ENCODE measurements at places on chromosomes 6 and 20.

DNA sequence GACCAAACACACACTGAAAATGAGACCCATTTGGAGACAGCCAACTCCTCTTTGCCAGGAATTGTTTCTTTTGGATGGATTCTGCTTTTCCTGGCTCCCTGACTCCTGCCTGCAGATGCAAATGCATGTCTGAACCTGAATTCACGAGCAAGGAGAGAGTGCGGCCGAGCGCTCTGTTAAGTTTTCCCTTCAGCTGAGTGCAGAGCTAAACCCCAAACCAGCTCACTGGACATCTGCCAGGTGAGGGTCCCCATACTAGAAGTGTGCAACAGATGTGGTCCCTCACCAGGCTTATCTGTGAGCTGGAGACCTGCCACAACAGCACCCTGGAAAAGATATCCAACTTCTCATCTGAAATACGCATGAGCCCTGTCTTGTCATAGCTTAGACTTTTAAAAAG, 59.0 kb downstream of the CD164 start:
- DNase-seq = no peak

GRCh38 chr20:38129893-38130609, 35.0 kb downstream of the TGM2 start:
- no peak for DNase-seq

GRCh38 chr6:158713469-158713868, 63.6 kb downstream of the SYTL3 start:
- DNase-seq = no peak

DNA sequence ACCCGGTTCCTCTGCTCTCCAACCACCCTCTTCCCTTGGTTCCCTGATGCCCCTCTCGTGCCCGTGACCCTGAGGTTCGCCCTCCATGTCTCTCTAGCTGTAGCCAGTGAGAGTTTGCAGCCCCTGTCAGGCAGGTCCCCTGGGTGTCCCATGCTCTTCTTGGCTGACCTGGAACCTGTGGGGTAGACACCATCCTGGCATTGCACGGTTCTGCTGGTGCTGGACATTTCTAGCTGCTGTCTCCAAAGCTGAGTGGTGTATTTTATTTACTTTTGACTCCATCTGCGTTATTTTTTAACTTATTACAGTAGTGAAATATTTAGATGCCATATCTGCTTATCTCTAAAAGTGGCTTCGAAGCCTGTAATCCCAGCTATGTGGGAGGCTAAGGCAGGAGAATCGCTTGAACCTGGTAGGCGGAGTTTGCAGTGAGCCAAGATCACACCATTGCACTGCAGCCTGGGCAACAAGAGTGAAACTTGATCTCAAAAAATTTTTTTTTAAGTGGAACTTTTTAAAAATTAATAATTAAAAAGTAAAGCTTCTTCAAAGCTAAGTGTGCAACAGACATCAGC, 12.5 kb downstream of the ENTPD6 start:
- DNase-seq = no peak

DNA sequence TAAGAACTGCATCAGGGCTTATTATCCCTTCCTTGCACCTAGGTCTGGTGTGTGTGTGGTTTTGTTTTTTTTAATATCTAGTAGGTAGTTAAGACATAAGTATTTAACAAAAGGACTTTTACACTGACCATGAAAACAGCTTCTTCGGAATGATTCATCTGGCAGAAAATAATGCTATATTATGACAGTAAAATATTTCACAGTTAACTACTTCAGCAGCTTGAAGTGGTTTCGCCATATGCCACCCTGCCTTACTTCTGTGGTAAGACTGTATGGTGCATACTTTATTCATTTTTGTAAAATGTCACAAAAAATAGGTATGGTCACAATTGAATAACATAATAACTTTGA, 858 bp upstream of the PTPRK start:
- DNase-seq = no peak

DNA sequence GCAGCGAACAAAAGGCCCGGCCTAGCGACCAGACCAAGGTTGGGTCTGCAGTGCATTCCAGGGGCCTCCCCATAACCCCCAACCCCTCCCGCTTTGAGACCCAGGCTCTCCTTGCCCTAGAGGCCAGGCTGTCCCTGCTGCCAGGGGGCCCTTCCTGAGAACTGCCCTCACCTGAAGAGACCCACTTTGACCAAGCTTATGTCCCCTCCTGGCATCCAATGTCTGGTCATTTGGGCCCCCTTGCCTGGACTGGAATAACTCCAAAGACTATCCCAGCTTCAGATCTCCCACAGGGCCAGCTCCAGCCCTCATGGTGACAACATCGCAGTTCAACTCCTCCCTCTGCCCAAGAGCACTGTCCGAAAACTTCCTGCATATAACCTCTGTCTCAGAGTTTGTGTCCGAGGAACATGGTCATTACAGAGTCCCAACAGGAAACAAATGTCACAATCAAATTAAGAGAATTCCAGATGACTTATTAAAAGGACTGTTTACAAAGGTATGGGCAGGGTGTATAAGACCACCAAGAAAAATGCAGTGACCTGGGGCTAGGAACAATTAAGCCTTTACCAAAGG, 125.0 kb downstream of the BANF2 start:
- DNase-seq = no peak

DNA sequence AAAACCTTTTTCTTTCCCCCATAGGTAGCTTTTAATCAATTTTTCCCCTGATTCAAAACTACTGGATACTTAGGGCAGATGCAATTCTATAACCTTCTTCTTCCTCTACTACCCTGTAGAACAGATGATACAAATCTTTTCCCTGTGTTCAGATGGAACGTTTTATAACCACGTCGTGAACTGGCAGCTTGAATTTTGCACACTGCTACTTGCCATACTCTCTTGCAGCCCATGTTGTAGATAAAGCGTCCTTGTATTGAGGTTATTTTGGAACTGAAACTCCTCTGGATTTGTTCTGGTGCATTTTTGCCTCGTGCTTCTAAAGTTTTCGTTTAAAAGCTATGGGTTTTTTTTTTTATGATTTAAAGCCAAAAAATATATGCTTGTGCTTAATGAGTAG, 440.2 kb downstream of the RFPL4B start:
- DNase-seq = no peak

DNA sequence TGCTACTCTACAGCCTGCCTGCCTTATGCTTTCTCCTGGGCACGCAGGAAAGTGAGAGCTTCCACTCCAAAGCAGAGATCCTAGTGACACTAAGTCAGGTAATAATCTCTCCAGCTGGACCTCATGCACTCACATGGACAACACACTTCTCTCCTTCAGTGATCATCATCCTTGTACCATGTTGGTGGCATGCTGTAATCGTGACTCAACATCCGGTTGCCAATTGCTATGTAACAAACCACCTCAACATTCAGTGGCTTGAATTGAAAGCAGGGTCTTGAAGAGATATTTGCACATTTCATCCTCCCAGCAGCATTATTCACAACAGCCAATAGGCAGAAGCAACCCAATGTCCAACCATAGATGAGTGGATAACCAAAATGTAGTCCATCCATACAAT, 40.3 kb upstream of the PPP1R3G start:
- DNase-seq = no peak

DNA sequence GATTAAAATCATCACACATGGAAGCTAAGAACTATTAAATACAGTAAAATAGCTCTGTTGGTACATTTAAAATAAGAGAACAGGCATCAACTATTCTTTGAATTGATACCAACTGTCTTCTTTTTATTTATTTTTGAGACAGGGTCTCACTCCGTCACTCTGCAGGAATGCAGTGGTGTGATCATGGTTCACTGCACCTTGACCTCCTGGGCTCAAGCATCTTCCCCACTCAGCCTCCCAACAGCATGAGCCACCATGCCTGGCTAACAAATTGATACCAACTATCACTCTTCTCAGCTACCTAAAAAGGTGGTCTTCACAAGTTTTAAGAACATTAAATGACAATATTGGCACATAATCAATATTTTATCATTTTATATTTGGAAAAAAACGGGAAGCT, 7.8 kb upstream of the PNISR start:
- DNase-seq = no peak

DNA sequence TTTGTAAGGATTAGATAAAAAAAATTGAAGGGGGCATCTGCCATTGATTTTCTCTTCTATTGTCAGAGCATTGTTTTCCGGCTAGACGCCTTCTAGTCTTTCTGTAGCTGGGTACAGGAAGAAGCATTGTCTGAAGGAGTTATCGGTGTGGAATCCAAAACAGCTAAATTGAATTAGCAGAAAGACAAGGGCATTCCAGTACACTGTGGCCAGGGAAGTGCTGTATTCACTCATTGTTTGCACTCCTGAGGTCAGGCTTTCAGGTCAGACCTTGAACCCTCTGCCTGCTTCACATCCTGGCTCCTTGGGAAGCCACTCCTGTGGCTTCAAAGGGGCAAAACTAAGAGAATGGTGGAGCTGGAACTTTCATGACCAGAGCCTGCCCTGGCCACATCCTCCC, 81.1 kb upstream of the SNAP25 start:
- no peak for DNase-seq

DNA sequence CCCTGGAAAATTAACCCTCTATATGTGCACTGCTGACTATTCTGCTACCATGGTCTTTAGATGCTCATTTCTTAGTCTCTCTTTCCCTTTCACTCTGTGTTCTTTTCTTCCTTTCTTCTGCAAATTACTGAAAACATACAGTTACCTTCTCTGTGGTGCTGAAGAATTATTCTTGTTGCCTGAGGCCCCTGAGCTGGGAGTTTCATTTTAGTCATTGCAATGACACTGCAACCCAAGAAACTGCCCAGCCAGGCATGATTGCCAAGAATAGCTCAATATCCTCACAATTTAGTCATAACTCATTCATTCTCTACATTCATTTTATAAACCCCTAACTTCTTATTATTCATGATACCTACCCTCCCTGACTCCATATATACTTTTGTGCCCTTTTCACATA, 245.8 kb upstream of the RAB32 start:
- DNase-seq = no peak

- DNase-seq = no peak
These were observed 11.0 kb upstream of the NQO2 start for GRCh38 chr6:2988426-2989331.

DNA sequence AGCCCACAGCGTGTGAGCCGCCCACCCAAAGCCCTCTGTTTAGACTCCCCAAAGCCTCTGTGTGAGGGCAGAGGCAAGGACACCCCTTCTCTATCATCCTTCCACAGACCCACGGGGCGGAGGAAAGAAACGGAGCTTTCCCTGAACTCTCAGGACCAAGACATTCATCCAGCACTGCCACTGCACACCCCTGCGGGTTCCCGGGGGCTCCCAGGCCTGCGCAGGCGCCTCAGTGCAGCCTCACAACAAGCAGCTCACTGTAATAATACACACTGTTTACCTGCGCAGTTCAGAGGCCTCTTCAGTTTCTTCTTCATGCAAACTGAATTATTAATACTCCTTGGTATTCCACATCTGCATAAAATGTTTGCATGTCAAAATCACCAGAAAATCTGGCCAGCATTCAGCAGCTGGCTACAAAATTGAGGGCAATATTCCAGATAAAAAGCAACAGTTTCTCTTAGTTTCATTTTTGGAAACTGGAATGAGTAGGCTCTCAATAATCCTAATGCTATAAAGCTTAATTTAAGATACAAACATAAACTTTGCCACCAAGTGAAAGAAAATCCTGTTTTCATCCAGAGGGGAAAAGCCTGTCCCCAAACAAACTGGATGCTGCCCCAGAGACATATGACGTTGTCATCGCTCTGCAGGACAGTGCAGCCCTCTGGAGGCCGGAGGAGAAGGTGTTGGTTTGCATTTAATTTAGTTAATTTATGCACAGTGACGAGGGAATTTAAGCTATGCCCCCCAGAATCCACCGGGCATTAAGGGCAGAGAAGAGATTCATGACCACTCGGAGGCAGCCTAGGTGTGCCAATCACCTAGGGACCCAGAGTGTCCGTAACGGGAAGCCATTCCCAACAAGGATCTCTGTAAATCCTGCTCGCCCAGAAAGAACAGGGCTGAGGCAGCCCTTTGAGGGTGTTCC, 45.3 kb downstream of the NINL start:
- no peak for DNase-seq

- DNase-seq = no peak
These were observed 24.8 kb upstream of the SYNDIG1 start for GRCh38 chr20:24444526-24445190.

DNA sequence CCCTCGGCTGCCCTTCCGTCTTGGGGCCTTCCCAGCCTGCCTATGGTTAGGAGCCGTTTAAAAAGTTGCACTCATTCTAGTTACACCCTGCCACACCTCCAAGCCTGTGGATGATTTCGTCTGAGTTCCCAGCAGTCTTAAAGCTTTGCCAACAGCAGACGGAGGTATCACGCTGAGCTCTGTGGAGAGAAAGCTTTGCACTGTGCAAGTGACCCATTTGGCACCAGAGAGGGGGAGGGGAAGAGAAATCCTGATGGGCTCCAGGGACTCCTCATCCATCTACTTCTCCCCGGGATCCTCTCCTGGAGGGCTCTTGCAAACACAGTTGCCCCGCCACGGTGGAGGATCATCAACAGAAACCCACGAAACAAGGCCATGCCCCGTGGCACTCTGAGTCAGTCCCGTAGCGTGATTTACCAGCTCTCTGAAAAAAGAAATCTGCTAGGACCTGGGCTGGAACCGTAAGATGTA, 98.8 kb upstream of the CITED2 start:
- DNase-seq = no peak

GRCh38 chr6:73696966-73697655, 1.1 kb downstream of the CD109 start:
- DNase-seq = no peak

GRCh38 chr6:169556758-169557548, 144.9 kb downstream of the WDR27 start:
- DNase-seq = peak; percentile 59

GRCh38 chr20:46682063-46682821, 7.0 kb downstream of the TP53RK start:
- DNase-seq = no peak

- no peak for DNase-seq
These were observed 363.8 kb upstream of the SULF2 start for GRCh38 chr20:48148916-48149672.

- DNase-seq = no peak
These were observed 3.4 kb downstream of the KCNB1 start for GRCh38 chr20:49478754-49479689.

- no peak for DNase-seq
These were observed 71.9 kb downstream of the OPN5 start for GRCh38 chr6:47853766-47854165.

Data from GM12891 (cell line).